Occipital lobe (tissue), 3 donors: ENCODE measurements at places on chromosomes 13 and 19. TPM values are rescaled to one million over a fixed set of nuclear protein-coding genes. Genes with fewer than 3 reads are reported as not detected.
A peak's percentile ranks its signal among the peaks of the same experiment; 100 is the strongest.

LIN37 gene
- 8.3 TPM for total RNA-seq

- peak; percentile 59 for DNase-seq
Measured at GRCh38 chr19:13459351-13459750, 46.9 kb downstream of the CACNA1A start.

DNA sequence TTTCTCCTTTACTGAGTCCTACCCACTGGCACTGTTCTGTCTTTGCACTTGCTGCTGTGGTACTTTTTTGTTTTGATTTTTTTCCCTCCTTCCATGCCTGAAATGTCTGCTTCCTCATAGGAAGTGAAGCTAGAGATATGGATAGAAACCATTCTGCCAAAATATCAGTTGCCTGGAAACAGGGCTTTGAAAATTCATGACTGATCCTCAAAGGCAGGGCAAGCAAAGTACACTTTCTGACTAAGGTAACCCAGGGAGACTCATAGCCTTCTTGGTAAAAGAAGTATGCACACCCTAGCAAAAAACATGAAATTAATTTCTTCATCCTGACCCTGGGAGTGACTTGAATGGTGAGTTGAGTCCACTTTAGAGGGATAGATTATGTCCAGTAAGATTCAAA lies 329.8 kb downstream of the MYO16 start:
- no peak for DNase-seq

ZNF835 gene
- 7.8 TPM for total RNA-seq

OLFM2 gene
- total RNA-seq: 121 TPM

DNA sequence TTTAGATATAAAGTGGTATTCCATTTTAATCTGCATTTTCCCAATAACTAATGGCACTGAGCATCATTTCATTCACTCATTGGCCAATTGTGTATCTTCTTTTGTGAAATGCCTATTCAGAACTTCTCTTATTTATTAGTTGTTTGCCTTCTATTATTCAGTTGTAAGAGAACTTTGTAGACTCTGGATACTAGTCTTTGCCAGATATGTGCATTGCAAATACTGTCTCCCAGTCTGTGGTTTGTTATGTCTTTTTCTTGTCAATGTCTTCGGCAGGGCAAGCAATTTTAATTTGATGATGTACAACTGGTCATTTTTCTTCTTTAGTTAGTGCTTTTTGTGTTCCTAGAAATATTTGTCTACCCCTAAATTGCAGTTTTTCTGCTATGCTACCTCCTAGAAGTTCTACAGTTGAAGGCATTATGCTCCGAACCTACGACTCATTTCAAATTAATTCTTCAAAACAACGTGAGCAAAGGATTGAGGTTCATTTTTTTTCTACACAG lies 115.9 kb downstream of the TSHZ3 start:
- no peak for DNase-seq

DNA sequence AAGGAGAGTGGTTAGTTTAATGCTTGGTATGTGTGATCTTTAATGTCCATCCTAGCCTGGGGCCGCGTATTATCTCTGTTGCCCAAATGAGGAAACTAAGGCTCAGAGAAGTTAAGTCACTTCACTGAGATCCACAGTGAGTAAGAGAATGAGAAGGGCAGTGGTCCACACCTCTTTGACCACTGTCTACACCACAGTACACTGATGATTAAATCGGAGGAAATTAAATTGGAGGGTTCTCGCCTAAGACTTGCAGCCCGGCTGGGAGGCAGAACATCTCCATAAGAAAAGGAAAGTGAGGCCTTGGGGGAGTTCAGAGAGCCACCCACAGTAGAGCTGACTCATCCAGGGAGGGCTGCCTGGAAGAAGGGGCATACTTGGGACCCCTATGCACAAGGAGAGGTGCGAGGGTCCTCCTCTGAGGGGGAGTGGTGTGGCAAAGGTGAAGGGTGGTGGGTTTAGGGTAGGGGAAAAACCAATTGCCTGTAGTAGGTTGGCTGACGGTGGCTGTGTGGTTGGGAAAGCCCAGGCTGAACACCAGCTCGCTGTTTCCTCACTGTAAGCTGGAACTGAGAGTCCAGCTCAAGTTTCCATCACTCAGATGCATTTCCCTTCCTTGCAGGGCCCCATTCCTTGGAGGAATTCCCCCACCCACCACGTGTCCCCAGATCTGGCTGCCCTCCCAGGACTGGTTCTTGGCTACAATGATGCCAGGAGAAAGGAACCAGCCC lies 15.0 kb upstream of the DHRS12 start:
- no peak for DNase-seq

DNA sequence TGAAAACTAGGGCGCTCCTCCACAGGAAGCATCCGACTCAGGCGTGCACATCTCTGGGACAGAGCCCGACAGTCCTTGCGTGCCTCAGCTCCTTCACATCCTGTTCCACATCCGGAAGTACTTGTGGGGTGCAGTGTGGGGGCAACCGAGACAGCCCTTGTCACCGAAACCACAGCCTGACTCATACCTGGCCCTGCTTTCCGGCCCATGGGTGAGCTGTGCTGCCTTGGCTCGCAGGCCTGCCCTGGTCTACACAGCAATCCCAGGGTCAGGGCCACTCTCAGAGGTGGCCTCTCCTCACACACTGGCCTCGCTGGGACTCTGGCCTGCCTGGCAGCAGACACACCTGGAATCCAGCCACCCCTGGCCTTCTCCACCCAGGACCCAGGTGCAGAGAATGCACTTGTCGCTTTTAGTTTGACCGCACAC lies 100.4 kb downstream of the STK24 start:
- DNase-seq: no peak

DNA sequence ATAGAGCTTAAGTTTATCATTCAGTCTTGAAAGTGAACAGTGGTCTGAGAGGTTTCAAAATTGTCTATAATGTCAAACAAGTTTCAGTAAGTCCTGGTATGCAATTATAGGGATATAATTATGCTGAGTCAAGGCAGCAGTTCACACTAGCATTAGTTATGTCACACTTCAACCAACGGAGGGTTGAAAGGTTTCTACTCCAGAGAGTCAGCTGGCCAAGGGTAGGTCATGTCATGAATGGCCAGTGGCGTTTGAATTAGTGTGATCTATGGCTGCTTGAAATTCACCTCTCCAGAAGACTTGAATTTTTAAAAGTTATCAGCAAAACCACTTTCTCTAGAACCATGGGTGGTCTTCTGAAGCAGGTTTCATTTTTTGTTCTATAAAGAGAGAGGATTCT lies 108.6 kb downstream of the TNFRSF19 start:
- DNase-seq: no peak

DNA sequence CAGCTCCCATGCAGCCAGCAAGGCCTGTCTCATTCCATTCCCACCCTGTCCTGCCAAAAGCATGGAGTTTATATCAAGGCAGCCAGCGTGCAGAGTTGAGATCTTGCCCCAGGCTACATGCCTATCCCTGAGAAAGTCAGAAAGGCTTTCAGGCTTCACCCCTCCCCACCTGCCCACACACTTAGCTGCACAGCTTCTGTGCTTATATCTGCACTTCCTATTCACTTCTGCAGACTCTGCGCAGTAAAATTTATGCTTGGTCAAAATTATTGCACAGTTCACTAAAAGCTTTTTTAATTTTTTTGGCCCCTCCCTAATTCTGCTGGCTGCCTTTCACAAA lies 12.5 kb upstream of the ZNF675 start:
- no peak for DNase-seq

GRCh38 chr13:109737606-109738005 lies 48.8 kb downstream of the IRS2 start:
- no peak for DNase-seq

GRCh38 chr13:51556740-51557139 lies 27.5 kb upstream of the WDFY2 start:
- DNase-seq: no peak

GRCh38 chr13:39836038-39836437 lies 180.6 kb downstream of the COG6 start:
- no peak for DNase-seq

- DNase-seq: no peak
Measured at GRCh38 chr13:70448820-70449219, 340.6 kb upstream of the KLHL1 start.

GRCh38 chr13:95629071-95629470 lies 15.4 kb downstream of the DZIP1 start:
- DNase-seq: no peak

RASIP1 gene
- 3.3 TPM for total RNA-seq

IGFL1 gene
- total RNA-seq: not detected

DNA sequence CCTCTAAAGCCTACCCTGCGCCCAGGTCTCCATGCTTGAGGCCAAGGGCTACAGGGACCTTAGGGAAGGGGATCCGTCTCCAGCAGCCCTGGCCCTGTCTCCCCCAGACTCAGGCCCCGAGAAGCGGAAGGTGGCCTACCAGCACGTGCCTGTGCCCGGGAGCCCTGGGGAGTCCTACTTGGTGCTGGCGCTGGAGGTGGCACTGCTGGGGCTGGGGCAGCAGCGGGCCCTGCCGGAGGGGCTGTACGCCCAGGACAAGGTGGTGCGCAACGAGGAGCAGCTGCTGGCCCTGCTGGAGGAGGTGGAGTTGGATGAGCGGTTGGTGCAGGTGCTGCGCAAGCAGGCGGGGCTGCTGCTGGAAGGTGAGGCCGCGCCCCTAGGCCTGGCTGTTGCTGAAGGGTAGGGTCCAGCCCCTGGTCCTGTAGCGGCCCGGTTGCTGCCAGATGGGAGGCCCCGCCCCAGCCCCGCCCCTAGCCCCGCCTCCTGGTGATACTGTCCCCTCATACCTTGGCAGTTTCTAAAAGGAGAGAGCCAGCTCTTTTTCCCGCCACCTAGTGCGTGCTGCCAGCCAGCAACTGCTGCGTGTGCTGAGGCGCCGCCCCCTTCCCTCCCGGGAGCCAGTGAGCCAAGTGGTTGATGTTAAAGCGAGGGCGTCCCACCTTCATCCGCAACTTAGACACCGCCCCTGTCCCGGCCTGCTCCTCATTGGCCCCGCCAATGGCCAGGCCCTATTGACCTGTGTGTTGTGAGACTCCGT lies 22.6 kb downstream of the ZSWIM4 start:
- DNase-seq: no peak

KLK14 gene
- not detected for total RNA-seq

- DNase-seq: no peak
Measured at GRCh38 chr13:54989418-54989817, 1960.8 kb downstream of the OLFM4 start.

IGFL3 gene
- not detected for total RNA-seq

GRCh38 chr13:112474869-112475268 lies 98.7 kb downstream of the SPACA7 start:
- DNase-seq: no peak

DNA sequence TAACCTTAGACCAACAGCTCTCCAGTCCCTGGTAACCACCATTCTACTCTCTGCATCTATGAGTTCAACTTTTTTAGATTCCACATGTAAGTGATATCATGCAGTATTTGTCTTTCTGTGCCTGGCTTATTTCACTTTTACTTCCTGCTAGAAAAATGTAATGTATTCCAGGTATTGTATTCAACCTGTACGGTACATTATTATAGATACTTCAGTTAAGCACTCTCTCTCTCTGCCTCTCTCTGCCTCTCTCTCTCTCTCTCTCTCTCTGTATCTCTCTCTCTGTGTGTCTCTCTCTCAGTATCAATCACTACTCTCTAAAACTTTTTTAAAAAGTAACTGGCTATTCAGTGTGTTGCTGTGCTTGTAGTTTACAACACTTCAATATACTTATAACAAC lies 8.4 kb downstream of the DACH1 start:
- DNase-seq: no peak
